HFFc6 (cell line): ENCODE measurements at places on chromosomes 5 and 9.

- DNase-seq = no peak
These were observed 150.7 kb downstream of the ICE1 start for GRCh38 chr5:5572976-5573797.

- no peak for DNase-seq
These were observed 81.0 kb downstream of the LHFPL2 start for GRCh38 chr5:78567617-78568016.

GRCh38 chr9:117535434-117535833 is 120.6 kb upstream of the ASTN2 start:
- DNase-seq = no peak

- peak; percentile 18 for DNase-seq
These were observed 28.3 kb downstream of the TPD52L3 start for GRCh38 chr9:6356441-6356840.

DNA sequence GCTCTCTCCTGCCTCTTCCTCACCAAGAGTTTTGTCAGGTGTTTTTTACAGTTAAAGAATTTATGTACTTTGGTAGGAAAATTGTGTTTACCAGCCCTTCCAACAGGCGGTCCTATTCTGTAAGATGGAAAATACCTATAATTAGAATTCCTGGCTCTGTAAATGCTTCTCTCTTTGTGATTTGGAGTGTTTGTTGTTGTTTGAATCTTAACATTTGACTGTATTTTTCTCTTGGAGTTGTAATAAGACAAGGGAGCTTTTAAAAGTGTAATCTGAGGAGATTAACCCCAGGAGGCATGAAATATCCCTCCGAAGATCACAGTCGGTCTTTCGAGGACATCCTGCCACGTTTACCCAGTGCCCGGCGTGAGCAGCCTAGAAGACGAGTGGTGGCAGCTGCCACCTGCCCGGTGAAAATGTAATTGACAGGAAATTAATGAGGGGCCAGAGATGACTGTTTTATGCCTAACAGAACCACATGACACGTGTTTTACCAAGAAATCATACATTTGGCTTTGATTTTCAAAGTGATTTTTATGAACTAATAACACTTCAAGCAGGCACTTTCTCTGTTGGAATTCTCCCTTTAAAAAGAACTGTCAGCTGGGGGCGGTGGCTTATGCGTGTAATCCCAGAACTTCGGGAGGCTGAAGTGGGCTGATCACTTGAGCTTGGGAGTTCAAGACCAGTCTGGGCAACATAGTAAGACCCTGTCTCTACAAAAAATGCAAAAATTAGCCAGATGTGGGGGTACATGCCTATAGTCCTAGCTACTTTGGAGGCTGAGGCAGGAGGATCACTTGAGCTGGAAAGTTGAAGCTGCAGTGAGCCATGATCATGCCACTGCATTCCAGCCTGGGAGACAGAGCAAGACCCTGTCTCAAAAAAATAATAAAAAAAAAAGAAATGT is 20.0 kb downstream of the ANKRD33B start:
- DNase-seq = no peak

DNA sequence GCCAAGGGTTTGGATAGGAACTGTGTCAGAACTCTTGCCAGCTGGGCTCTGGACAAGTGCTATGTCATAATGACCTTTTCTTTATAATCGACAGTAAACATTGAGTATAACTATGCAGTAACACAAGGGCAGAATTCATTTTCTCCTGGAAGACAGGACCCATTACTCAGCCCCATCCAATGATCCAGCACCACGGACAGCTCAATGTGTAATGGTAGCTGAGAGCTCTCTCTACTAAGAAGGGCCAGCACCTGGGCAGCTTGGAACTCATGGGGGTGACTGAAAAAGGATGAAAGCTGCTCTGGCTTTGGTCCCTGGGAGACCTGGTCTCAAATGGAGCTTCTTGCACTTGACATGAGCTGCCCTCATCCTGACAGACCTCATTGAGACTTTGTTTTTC is 347.8 kb downstream of the TRIM32 start:
- DNase-seq = no peak

GRCh38 chr5:5481206-5481605 is 58.7 kb downstream of the ICE1 start:
- DNase-seq = no peak

DNA sequence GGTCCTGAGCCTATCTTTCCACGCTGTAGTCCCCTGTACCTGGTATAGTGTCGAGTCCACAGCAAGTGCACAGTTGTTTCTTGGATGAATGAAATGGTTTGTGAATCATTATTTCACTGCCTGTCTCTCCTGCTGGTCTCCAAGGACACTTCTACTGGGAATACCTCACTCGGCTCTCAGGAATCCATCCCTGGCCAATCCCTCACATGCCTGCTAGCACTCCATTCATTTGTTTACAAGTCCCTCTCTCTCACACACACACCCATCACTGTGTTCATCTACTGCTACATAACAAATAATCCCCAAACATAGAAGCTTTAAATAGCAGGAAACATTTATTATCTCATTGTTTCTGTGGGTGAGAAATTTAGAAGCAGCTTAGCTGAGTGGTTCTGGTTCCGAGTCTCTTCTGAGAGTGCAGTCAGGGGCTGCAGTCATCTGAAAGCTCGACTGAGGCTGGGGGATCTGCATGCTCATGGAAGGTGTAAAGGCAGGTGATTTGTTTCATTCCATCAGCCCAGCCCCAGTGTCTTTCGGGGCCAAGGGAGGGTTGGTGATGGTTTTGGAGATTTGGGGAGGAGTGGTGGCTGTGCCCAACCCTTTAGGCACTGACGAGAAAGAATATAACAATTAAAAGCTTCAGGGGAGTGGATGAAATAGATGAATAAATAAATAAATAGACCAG is 132.7 kb upstream of the IER5L start:
- peak; percentile 9 for DNase-seq

DNA sequence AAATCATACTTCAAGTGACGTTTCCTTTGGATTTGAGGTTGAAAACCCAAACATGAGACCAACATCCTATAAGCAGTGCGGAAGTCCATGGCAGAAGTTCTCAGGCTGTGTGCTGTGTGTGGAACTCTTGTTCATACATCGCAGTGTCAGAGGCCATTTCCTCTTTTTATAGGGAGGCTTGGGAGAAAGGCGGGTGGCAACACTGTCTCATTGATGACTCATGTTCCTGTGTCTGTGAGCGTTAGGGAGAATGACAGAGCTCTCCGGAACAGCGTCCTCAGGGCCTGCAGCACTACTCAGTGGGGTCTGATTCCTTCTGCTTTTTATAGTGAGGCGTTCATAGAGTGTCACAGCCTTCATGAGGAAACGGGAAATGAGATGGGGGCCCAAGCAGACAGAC is 98.8 kb upstream of the BASP1 start:
- DNase-seq = peak; percentile 94

GRCh38 chr5:112002376-112002775 is 245.4 kb upstream of the NREP start:
- DNase-seq = no peak

- DNase-seq = peak; percentile 48
These were observed 36.7 kb upstream of the ARRDC3 start for GRCh38 chr5:91419571-91420537.

GRCh38 chr9:133563291-133563796 is 28.8 kb downstream of the ADAMTSL2 start:
- no peak for DNase-seq

- no peak for DNase-seq
These were observed 18.5 kb downstream of the SLC12A7 start for GRCh38 chr5:1093361-1093760.

- no peak for DNase-seq
These were observed 402.9 kb downstream of the ZSWIM6 start for GRCh38 chr5:61734966-61735365.

GRCh38 chr5:135505973-135506372 is 29.8 kb downstream of the NEUROG1 start:
- DNase-seq = peak; percentile 9

GRCh38 chr5:137399911-137400310 is 99.2 kb downstream of the SPOCK1 start:
- no peak for DNase-seq

- DNase-seq = no peak
These were observed 169.5 kb upstream of the TAS2R1 start for GRCh38 chr5:9799606-9800005.

DNA sequence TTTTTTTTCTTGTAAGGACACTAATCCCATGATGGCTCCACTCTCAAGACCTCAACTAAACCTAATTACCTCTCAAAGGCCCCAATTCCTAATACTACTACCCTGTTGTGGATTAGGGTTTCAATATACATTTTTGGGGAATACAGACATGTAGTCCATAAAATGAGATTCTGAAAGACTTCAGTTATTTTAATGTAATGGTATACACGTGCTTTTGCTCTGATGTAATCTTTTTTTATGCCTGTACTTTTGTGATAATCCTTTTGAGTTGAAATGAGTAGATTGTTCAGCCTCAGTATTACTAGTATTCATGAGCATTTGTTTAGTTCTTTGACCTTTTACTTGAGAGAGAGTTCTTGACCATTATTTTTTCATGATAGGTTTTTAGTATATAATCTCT is 9.5 kb downstream of the CEP78 start:
- no peak for DNase-seq

GRCh38 chr9:107809871-107810460 is 320.4 kb upstream of the KLF4 start:
- DNase-seq = no peak

DNA sequence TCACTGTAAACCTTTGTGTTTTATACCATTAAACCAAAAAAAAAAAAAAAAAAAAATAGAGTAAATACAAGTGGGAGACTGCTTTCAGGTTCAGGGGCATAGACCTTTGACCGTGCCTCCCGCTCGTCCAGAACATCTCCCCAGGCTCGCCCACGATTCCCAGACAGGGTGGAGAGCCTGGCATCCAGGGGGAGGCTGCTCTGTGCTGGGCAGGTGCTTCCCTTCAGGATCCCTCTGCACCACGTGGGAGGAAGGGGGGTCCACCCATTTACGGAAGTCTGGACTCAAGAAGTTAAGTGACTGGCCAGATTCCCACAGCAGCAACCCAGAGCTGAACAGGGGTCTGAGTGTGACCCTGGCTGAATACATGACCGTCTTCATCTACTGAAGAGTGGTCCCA is 125.4 kb upstream of the LMX1B start:
- DNase-seq = no peak

GRCh38 chr5:4857761-4858160 is 282.4 kb upstream of the ADAMTS16 start:
- no peak for DNase-seq

DNA sequence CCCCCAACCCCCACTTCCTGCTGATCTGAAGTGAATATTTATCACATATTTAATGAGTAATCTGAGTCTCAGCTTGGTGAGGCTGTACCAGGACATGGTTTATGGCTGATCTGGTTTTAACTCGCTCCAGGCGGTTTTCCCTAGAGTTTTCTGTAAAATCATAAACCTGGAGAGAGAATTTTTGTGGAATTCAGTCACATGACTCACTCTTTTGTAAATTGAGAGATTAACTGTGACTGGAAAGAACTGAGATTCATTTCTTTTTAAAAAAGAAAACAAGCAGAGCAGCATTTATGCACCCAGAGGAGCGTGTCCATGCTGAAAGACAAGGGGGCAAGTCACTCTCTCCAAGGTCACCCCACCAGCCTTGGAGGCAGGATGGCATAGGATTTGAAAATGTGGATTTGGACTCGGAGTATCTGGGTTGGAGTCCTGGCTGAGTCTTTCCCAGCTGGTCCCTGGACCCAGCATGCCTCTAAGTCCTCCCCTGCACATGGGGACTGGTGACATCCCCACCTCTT is 81.8 kb downstream of the ZNF618 start:
- peak; percentile 93 for DNase-seq

DNA sequence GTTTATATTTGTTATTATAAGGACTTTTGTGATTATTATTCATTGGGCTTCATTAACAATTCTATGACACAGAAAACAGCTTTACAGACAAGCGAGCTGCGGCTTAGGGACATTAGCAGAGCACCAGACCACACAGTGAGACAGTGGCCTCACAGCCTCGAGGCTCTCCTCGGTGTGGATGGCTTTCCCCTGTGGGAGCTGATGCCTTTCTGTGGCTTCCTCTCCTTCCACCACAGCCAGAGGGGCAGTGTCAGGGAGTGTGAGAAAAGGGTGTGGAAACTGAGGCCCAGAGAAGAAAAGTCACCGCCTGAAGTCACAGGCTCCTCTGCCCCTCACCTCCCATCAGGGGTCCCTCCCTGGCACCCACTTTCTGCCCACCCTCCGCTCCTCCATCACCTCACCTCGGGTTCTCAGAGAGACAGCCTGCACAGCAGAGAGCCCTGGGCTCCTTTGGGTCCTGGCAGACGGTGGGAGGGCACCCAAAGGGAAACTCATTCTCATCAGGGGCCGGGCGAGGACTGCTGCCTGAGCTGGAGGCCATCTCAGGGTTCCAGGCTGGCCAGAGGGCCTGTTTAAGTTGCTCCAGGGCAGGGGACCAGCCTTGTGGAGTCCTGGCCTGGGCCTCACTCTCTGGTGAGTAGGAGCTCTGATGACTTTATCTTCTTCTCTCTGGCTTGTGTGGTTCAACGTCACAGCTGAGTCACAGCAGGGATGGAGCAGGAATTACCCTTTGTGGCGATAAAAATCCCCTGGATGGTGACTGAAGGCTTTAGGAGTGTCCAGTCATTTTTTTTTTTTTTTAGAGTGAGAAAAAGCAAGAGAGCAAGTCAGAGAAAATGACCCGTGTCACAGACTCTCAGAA is 830 bp downstream of the TRAF1 start:
- peak; percentile 92 for DNase-seq

- peak; percentile 60 for DNase-seq
These were observed 159.4 kb upstream of the PITX1 start for GRCh38 chr5:135193213-135194125.

- no peak for DNase-seq
These were observed 37.0 kb upstream of the BASP1 start for GRCh38 chr5:17180330-17180843.

- no peak for DNase-seq
These were observed 160.2 kb downstream of the MACROH2A1 start for GRCh38 chr5:135238622-135239452.

DNA sequence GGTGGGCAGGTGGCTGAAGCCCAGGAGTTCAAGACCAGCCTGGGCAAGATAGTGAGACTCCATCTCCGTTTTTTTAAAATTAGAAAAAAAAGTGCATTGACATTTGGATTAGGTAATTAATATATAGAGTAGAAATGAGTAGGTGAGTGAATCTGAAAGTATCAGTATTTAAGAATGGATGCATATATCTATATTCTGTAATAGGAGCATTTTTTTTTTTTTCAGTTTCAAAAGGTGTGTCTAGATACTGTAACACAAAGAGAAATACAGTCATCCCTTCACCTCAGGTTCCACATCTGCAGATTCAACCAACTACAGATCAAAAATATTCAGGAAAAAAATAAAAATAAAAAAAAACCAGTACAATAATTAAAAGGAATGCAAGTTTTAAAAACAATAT is 50.8 kb downstream of the RBM27 start:
- no peak for DNase-seq

- DNase-seq = no peak
These were observed 8.5 kb downstream of the HMHB1 start for GRCh38 chr5:143820451-143820850.

DNA sequence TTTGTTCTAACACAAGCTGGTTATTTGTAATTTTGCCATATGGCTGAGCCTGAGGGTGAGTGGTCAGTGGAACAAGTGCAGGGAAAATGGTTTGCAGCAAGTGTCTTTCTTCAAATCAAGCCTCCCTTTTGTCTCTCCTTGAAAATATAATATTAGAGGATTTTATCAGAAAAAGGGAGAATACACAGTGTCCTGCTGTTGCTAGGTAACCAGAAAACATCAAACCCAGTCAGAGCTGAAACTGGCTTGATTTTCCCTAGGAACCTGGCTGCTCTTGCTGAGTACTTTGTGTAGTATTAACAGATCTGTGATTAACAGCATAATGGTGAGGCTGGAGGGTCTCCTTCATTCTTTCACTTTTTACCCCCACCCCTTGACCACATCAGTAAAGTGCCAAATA is 314.0 kb downstream of the ARHGEF28 start:
- peak; percentile 36 for DNase-seq
